ENCODE measurements at places on chromosomes 5 and 9. TPM values are rescaled to one million over a fixed set of nuclear protein-coding genes. Genes with fewer than 3 reads are reported as not detected.

The PDZD2 gene
- total RNA-seq, result 0.65 TPM

The PLEKHG4B gene
- 1.5 TPM for total RNA-seq

The ORM2 gene
- not detected for total RNA-seq

The SLC22A5 gene
- total RNA-seq, result 68.9 TPM

The PCDHGB3 gene
- 0.21 TPM for total RNA-seq

The POU5F2 gene
- 0.02 TPM for total RNA-seq

The F2R gene
- 57.3 TPM for total RNA-seq

The MAST4 gene
- total RNA-seq, result 1.3 TPM

The PCSK1 gene
- 0.16 TPM for total RNA-seq

The HOMER1 gene
- 6.1 TPM for total RNA-seq

The MARCOL gene
- total RNA-seq, result not detected

The PGM5 gene
- total RNA-seq, result not detected

The RNF180 gene
- total RNA-seq, result 0.42 TPM

The SLC12A7 gene
- 29.7 TPM for total RNA-seq

The IL5 gene
- total RNA-seq, result 0.47 TPM

The SNAPC4 gene
- total RNA-seq, result 13.0 TPM

The ANKRD18B gene
- total RNA-seq, result 4.0 TPM

The S1PR3 gene
- total RNA-seq, result 103 TPM

The SLC36A2 gene
- not detected for total RNA-seq

The DAB2IP gene
- 11.0 TPM for total RNA-seq

The ARHGEF28 gene
- 11.0 TPM for total RNA-seq

The AQP7 gene
- 0.33 TPM for total RNA-seq

The FOXD4L6 gene
- total RNA-seq, result not detected

The EFNA5 gene
- 14.7 TPM for total RNA-seq

The TTC16 gene
- total RNA-seq, result 0.04 TPM

The SLCO6A1 gene
- total RNA-seq, result not detected

The TMEFF1 gene
- total RNA-seq, result 0.59 TPM

The PITX1 gene
- total RNA-seq, result 31.8 TPM

The ZFP2 gene
- 0.06 TPM for total RNA-seq

The MELK gene
- total RNA-seq, result 71.7 TPM

The IL4 gene
- not detected for total RNA-seq

The CAMK2A gene
- 0.54 TPM for total RNA-seq

The SLC28A3 gene
- 0.02 TPM for total RNA-seq

The PDE6A gene
- 0.30 TPM for total RNA-seq

The TMEM245 gene
- 69.5 TPM for total RNA-seq
